OCI-LY7 (cell line): ENCODE measurements at places on chromosomes 1 and 21.

DNA sequence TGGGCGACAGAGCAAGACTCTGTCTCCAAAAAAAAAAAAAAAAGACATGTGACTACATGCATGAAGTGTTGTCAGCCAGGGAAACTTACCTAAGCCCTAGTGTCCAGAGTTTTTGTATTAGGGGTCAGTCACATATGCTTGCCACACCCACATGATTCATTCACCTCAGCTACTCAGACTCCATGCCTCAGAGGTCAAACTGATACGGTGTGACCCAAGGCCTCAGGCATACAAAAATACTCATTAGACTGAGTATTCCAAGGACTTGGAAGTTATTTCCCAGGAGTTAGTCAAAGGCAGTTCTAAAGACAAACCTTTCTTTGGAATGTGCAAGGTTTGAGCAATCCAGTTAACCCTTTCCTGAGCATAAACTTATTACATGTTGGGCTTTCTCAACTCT, 6.3 kb upstream of the TRIM33 start:
- DNase-seq: no peak

- DNase-seq: peak; percentile 82
Observed at GRCh38 chr1:11730429-11730891, 5.5 kb upstream of the AGTRAP start.

DNA sequence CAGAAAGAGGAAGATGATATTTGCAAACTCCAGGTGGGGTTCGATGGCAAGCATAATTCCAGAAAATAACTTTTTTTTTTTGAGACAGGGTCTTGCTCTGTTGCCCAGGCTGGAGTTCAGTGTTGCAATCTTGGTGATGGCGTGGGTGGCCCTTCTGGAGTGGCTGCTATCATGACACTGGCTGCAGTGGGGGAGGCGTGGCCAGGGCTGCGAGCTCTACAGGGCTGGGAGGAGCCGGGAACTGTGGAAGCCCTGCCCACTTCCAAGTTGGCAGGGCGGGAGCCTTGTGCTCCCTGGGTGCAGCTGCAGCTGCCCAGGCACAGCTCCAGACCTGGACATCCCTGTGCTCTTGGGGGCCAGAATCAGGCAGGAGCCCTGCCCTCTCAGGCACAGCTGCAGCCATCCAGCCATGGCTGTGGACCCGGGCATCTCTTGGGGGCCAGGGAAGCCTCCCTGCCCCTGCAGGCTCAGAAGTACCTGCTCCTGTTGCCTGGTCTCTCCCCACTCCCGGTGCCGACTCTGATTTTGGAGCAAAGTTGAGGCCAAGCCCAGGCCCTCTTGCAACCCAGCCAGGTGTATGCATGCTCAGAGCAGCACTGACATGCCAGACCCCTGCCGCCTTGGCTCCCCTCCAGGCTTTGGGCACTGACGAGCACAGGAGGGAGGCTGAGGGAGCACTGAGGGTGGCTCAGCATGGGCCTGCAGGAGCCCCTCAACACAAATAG, 7.2 kb upstream of the BCL10 start:
- DNase-seq: no peak

DNA sequence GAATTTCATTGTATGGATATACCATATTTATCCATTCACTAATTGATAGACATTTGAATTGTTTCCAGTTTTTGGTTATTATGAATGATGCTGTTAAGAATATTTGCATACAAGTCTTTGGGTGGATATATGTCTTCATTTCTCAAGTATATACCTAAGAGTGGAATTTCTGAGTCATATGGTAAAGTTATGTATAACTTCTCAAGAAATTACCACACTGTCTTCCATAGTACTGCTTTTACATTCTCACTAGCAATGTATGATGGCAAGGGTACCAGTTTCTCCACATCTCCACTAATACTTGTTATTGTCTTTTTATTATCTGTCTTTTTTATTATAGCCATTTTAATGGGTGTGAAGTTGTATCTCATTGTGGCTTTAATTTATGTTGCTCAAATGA, 74.6 kb upstream of the TENT5C start:
- no peak for DNase-seq

DNA sequence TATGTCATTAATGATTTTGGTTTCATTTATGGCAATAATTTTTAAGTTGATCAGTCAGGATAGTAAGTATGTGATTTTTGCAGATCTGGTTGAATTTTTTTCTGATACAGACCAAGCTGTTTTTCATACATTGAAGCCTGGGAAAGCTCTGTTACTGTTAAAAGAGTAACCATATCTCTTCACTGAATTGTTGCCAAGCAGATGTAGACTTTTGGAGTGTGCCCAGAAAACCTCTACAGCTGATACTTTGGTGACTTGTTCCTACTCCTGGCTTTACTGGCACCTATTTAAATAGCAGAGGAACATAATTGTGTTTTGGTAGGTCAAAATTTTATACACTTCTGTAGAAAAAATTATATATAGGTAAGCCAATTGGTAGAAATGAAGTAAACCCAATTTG, 49.4 kb downstream of the NFIA start:
- no peak for DNase-seq

- DNase-seq: no peak
Observed at GRCh38 chr1:111378791-111379190, 48.7 kb downstream of the OVGP1 start.

- no peak for DNase-seq
Observed at GRCh38 chr1:3221112-3222041, 152.4 kb downstream of the PRDM16 start.

DNA sequence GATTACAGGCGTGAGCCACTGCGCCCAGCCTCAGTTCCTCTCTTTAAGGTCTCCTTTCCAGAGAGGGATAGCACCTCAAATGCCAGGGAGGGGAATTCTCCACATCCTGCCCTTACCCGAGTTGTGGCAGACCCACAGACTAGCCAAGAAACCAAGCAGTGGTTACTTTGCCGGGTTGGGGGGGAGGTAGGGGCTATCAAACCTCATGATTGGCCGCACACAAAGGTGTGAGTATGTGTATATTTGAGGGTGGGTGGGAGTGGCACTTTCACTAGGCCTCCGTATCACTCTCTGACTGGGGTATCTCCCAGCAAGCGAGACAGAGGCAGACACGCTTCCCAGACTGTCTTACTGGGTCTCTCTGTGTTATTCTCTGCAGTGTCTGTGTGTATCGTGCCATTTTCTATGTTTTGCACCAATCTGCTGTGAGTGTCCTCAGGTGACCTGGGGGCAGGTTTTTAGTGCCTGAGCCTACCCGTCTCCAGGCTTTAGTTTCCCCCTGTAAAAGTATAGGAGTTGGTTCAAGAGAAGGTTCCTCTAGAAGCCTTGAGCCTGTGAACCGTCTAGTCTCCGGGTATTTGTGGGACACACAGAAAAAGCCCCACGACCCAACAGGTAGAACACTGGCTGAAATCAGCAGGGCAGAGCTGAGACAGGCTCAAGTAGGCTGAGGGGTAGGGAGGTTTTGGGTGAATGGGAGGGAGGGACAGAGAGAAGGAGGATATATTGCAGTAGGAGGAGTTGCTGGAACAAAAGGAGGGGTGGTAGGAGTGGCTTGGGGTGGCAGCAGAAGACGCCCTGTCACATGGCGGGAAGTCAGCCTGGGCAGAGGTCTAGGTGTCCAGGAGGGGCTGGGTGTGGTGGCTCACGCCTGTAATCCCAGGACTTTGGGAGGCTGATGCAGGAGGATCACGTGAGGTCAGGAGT, 10.3 kb downstream of the LMNA start:
- no peak for DNase-seq

DNA sequence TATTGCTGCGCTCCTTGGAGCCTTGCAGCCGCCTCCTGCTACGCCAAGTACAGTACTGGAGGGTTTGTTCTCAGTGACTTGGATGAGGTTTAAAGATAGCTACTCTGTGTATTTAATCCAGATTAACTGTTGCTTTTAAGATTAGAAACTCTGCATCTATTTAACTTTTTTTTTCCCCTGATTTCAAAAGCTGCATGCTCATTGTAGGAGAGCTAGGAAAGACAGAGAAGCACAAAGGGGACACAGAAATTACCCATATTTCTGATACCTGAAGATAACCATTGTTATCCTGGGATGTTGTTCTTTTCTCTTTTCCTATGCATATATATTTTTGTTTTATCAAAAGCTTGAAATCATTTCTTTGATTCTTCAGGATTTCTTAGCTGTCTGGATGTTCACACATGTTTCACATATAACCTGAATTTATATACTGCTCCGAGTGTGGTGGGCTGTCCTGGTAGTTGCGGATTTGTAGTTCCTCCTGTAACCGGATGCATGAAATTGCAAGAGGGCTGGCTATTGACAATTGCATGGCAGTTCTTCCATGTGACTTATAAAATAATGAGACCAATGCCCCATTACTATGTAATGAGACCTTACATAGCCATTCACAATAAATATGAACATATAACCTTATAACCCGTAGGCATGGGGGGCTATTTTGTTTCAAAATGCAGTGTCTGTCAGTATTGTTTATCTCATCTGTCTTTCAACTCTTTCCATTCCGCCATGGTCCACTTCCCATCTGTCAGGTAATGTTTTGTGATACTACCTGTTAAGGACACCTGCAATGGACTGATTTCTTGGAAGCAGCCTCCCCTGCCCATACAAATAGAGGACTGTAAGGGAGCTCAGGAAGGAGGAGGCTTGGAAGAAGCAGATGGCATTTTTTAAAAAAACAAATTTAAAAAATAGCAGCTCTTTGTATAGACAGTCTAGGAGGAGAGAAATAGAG, 1.4 kb downstream of the RAVER2 start:
- DNase-seq: no peak

- DNase-seq: no peak
Observed at GRCh38 chr1:40634901-40635655, 30.4 kb downstream of the RIMS3 start.

- DNase-seq: no peak
Observed at GRCh38 chr1:201933840-201934430, 12.4 kb downstream of the LMOD1 start.

- no peak for DNase-seq
Observed at GRCh38 chr21:43916076-43916475, 51.1 kb downstream of the AGPAT3 start.

DNA sequence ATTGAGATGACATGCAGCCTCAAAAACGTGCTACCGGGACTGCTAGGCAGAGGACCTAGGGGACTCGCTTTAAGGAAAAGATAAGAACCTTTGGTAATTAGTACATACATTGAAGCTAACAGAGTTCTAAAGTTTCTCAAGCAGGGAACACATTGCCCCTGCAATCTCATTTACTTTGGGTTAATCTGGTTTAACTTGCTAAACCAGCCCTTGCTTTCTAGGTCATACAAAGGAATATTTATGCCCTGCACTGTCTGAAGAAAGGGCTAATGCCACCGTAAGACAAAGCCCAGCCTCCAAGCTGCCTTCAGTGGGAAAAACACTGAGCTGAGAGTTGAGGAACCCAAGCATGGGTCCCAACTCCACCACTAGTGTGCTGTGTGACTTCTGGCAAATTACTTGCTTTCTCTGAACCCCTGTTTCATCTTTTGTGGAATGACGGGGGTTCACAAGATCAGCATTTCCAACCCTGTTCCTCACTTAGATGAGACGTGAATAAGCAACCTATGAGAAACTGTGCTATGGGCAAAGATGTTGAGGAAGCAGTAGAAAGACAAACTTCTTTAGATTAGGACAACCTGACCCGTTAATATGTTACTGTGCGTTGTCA, 66.3 kb downstream of the VWA5B1 start:
- DNase-seq: no peak

DNA sequence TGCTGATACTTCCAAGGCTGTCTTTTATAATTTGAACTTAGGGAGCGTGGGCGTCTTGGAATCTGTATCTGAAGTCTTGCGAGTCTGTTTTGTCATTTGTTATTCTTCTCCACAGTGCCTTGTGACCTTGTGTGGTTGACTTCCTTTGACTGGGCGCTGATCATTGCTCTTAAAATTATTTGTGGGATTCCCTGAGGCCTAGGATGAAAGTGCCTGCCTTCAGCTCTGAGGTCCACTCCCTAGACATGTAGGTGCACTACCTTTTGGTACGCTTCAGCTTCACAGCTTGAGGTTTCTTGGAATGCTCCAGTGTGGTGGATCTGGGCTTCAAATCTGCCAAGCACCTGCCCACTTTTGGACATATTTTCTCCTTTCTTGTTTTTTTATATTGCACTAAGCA, 50.2 kb upstream of the IGSF5 start:
- DNase-seq: no peak

DNA sequence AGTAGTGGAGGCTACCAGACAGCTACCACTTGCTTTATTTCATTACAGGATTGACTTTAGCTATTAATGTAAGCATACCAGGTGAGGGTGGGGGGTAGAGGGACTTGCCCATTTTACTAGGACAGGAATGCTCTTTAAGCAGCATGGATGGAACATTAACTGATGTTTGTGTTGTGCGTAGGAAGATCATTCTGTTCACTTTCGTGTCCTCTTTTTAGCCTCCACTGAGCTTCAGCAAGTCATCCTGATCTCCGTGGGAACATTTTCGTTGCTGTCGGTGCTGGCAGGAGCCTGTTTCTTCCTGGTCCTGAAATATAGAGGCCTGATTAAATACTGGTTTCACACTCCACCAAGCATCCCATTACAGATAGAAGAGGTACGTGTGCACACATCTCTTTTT, 29.3 kb downstream of the IFNGR2 start:
- no peak for DNase-seq

- DNase-seq: no peak
Observed at GRCh38 chr1:183021405-183022201, 1.6 kb upstream of the LAMC1 start.

- peak; percentile 66 for DNase-seq
Observed at GRCh38 chr1:27436204-27437159, 44.1 kb downstream of the GPR3 start.

- peak; percentile 73 for DNase-seq
Observed at GRCh38 chr1:16167331-16168143, 11.7 kb upstream of the EPHA2 start.

DNA sequence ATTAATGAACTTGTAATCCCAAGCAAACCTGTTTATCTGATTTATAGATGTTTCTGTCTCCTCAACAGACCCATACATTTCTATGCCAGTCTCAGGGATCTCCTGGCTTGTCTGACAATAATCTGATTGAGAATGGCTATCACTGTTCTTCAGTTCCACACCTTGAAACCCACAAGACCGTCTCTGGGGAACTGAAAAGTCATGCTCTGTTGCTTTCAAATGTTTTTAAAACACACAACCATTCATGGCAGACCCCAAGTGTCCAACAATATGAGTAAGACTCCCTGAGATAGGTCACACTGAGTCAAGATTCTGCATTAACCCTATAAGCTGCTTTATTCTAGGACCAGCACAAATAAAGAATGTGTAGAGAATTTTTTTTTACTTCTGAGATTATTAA, 611.2 kb upstream of the PLXNA2 start:
- DNase-seq: peak; percentile 7

- DNase-seq: no peak
Observed at GRCh38 chr1:40394491-40395172, 21.1 kb downstream of the SMAP2 start.

DNA sequence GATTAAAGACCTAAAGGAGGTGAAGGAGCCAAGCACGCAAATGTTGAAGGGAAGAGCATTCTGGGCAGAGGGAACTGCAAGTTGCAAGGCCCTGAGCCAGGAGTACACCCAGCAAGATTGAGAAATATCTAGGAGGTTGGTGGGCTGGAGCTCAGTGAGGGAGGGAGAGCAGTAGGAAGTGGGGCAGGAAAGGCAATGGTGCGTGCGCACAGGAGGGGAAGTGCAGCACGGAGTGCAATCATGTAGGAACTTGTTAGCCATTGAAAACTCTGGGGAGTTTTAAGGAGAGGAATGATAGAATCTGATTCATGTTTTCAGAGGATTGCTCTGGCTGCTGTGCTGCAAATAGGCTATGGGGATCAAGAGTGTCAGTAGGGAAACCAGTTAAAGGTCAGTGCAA, 13.2 kb upstream of the IGSF3 start:
- DNase-seq: no peak

GRCh38 chr1:13707164-13707563, 7.2 kb downstream of the PRDM2 start:
- no peak for DNase-seq
